ENCODE measurements at places on chromosomes 4 and X.
A peak's percentile ranks its signal among the peaks of the same experiment; 100 is the strongest.

DNA sequence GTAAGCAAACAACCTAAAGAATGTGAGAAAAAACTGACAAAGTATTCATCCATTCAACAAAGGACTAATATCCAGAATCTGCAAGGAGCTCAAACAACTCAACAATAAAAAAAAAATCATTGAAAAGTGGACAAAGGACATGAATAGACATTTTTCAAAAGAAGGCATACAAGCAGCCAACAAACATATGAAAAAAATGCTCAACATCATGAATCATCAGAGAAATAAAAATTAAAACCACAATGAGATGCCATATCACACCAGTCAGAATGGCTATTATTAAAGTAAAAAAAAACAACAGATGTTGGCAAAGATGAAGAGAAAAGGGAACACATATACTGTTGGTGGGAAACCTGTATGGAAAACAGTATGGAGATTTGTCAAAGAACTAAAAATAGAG lies 120.7 kb upstream of the ADGRL3 start:
- no peak for DNase-seq

GRCh38 chr4:105437637-105438036 lies 36.2 kb downstream of the PPA2 start:
- no peak for DNase-seq

GRCh38 chr4:56995525-56995924 lies 16.8 kb downstream of the POLR2B start:
- peak; percentile 81 for DNase-seq

DNA sequence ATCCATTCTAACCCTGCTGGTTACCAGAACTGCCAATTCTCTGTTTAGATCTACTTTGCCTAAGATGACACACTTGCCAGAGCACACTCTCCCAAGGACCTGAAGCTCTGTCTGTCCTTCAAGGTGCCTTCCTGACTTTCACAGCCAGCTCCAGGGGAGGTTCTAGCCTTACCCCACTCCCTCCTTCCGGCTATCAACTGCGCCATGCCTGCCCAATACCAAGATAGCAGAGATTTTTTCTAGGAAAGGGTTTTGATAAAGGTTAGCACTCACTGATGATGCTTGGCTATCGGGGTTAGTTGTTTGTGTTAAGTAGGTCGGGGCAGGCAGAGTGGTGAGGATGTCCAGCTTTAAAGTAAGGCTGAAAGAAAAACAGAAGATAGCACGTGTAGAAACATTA lies 14.3 kb downstream of the ALPK1 start:
- no peak for DNase-seq

- DNase-seq = no peak
Observed at GRCh38 chrX:38500141-38500540, 61.2 kb upstream of the TSPAN7 start.

GRCh38 chrX:32987142-32987541 lies 224.2 kb downstream of the DMD start:
- DNase-seq = no peak

DNA sequence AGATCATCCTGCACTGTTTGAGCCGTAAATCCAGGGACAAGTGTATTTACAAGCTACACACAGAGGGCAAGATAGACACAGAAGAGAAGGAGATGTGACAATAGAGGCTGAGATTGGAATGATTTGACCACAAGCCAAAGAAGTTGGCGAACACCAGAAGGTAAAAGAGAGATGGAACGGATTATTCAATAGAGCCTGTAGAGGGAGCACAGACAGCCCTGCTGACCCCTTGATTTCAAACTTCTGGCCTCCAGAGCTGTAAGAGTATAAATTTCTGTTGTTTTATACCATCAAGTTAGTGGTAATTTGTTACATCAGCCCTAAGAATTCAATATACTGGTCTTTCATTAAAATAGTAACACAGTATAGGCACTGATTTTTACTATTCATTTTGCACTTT lies 447.8 kb downstream of the FAT4 start:
- DNase-seq = no peak

DNA sequence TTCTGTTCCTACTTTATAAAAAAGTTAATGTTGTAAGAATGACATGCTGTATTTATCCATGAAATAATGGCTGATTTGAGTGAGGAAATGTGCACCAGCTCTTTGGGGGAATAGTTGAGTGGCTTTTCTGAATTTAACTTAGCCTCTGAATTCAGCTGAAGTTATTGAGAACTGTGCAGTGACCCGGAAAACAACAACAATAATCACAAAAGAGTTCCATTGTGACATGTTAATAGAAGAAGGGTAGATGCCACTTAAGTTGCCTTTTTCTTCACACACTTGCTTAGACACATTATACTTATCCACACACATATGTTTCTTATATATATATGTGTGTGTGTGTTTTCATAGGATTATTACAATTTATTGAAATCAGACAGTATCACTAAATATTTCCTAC lies 301.2 kb downstream of the BMPR1B start:
- no peak for DNase-seq

DNA sequence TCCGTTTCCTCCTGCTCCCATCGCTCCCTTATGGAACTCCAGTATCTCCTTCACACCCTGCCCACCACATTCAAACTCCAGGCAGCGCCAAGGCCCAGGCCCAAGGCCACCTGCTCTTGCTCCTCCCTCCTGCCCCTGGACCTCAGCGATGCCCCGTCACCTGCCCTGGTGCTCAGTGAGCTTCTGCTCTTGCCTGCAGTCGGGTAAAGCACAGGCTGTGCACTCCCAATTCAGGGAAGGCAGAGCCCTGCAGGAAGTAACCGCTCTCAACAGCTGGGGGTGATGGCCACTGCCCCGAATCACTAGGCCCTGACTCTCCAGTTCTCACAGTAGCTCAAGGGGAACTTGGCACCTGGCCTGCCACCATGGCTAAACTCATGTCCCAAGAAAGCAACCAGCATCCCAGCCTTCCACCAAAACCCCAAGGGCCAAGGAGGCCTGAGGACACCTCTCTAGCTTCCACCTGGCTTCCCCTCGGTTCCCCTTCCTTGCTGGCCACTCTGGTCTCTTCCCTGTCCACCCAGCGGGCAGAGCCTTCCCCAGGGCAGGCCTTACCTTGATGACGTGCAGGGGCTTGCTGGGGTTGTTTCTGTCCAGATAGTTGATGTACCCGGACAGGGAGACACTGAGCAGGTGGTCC lies 29.3 kb downstream of the WDR1 start:
- DNase-seq = no peak

DNA sequence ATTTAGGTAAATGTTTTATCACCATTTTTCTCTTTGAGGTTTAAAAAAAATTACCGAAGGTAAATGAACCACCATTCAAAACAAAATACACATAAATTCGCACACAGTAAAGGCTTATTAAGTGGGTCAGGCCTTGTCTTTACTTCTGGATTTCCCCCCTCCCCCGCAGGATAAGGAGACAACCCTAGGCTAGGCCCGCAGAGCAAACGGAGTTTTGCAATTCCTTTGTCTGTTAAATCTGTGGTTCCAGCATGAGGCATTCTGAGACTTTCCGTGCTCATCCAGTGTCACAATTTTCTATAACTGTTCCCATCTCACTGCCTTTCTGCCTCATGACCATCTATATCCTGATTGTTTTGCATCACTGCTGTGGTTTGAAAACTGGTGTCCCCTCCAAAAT lies 307.4 kb downstream of the DCHS2 start:
- DNase-seq = no peak

- DNase-seq = peak; percentile 60
Observed at GRCh38 chr4:128371001-128371777, 83.6 kb upstream of the PGRMC2 start.

GRCh38 chrX:45198301-45198700 lies 2.4 kb downstream of the DIPK2B start:
- no peak for DNase-seq

DNA sequence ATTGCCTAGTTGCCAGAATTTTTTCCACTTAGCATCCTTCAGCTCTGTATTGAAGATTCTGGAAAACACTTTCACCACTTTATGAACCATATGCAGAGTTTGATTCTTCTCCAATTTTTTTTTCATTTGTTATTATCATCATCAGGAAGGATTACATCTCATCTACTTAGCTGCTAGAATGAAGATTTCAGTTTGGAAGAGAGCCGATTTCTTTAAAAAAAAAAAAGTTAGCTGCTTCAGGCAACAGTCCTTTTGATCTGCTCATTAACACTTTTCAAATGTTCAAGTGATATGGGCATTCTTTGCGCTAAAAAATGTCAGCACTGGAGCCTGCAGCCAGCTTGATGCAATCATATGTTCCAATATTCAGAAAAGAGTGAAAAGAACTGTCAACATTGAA lies 76.2 kb downstream of the ANTXR2 start:
- DNase-seq = no peak

DNA sequence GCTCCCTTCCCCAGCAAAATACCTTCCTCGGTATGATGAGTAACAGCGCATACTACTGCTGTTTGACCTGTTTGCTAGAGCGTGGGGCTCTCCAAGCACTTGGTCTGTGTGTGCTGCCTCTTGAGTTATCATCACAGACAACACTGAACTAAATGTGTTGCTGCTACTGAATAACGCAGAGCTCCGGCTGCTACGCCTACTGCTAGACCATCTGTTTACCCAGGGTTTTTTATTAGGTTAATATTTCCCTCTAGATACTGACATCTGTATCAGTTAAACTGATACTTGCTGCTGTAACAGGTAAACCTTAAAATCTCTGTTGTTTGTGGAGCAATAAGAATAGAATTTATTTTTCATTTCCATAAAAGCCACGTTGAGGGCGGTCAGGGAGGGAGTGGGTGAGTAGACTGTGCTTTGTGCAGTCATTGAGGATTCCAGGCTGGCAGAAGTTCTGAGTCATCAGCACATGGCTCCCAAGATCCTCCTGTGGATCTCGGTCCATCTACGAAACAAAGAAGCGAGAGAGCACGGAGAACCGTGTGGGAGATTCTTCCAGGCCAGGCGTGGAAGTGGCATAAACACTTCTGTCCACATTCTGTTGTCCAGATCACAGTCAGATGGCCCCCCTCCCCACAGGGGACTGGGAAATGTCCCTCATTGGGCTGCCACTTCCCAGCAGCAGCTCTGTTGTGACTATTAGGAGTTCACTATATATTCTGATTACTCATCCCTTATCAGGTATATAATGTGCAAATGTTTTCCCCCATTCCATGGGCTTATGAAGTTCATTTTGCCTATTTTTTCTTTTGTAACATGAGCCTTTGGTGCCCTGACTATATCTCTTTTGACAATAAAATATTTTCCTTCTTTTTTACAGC lies 14.1 kb downstream of the GRK4 start:
- peak; percentile 48 for DNase-seq

- no peak for DNase-seq
Observed at GRCh38 chrX:69232945-69233344, 67.7 kb upstream of the PJA1 start.

DNA sequence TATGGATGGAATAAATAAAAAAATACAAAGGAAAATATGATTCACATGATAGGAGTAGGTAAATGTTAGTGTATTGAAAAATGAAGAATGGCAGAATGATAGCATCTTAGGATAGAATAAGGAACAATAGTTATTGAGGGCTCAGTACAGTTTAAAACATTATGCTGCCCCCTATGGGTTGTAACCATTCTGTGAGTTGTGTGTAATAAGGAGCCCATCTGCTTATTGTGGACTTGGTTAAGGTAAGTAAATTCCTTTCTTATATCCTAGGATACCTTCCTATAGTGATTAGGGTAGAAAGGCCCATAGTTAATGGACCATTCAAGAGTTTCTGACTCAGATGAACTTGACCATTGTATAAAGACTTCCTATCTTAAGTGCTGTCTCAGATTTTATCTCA lies 195.8 kb downstream of the PDHA2 start:
- no peak for DNase-seq

DNA sequence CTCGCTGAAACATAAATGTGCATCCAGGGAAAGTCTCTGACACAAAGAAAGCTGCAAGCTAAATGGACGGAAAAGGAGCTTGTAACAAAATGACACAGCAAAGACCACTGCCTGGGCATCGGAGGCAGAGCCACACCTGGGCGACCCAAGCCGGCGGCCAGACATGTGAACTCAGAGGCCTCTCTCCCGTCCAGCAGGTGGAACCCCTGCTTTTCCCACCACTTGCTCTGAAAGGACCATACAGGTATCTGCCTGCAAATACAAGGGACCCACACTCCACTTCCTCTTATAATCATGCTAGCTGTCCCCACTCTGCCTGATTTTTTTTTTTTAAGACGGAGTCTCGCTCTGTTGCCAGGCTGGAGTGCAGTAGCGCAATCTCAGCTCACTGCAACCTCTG lies 12.0 kb downstream of the CPLX1 start:
- no peak for DNase-seq

GRCh38 chr4:119315036-119315435 lies 6.9 kb downstream of the FABP2 start:
- DNase-seq = peak; percentile 54

DNA sequence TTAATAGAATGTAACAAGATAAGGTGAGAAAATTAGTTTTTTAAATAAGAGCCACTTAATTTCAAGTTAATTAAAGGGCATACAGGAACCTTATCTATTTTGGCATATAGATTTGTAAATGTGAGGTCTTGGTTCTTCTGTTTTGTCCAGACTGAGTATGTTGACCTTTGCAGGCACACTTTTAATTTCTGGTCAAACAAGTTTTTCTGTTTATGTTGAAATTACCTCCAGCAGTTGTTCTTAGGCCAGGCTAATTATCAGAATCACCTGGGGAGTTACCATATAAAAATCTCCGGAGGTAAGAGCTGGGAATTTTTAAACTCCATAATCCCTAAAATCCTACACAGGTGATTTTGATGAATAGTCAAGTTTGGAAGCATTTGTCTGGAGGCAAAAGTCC lies 227.4 kb upstream of the ANKRD50 start:
- DNase-seq = no peak

DNA sequence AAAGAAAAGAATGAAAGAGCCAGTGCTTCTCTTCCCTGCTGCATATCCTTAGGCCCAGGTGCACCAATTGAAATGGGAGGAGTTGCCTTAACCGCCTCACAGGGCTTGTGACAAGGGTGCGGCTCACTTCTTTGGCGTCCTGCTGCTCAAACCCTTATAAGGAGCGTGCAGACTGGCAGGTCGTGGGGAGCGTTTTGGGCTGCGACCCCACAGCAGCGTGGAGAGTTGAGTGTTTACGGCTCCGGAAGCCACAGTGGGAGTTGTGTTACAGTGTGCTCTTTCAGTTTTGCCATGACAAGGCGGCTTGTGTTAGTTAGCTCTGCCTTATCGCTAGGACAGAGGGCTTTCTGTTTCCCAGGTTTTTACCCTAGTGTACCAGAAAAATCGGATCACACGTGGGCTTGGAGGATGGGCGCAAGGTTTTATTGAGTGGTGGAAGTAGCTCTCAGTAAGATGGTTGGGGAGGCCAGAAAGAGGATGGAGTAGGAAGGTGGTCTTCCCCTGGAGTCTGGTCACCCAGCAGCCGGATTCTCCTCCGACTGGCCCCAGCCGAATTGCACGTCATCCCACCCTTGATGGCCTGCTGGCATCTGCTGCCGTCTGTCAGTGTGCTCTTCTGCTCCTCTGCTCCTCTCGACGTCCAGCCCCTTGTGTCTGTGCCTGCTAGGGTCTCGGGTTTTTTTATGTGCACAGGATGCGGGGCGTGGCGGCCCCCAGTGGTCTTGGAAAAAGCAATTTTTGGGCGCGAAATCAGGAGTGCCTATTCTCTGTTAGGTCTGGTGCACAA lies 718.9 kb downstream of the ARAP2 start:
- DNase-seq = no peak

DNA sequence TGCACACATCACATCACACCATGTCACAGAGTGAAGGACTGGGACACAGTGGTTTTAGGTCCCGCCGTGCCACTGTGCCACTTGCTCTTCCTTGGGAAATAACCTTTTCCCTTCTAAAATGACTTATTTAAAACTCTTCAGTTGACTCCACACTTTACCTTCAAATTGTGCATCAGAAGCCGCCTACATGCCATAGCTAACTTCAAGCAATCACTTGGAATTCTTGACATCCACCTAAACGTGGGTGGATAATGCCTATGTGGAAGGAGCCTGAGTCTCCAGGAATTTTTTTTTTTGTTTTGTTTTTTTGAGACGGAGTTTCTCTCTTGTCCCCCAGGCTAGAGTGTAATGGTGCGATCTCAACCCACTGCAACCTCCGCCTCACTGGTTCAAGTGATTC lies 777.4 kb upstream of the TENM3 start:
- no peak for DNase-seq

All from AG20443 (cell line).